ENCODE measurements at places on chromosomes 4 and X. TPM values are rescaled to one million over a fixed set of nuclear protein-coding genes. Genes with fewer than 3 reads are reported as not detected.

DNA sequence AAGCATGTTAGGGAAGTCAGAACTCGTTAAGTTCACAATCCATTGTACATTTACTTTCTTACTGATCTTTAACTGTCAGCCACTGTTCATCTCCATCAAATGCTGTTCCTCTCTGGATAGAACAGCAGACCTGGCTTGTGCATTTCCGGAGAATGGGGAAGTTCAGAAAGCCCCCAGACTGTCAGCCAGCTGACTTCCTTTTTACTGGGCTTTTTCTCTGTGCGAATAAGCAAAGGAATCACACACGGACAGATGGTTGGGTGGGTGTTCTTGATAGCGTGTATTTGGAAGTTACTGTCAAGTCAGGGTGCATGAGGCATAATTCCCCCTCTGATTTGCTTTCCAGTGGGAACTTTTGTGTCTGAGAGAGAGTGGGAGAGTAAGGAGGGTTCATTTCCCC is 56.8 kb downstream of the TSPAN7 start:
- DNase-seq, result no peak

DNA sequence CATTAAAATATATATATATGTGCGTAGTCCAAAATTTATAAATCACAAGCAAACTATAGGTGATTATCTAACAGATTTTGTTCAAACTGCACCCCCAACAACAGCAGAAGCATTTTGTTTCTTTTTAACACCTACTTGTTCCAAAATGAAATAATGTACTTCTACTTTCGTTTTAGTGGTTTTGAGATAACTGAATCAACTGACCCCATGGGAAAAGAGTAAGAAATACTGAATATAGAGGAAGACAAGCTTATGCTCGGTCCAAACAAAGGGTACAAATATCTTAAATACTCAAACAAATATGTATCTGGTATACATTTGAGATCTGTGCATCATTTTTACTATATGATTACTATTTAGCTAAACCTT is 22.4 kb downstream of the MAP7D3 start:
- no peak for DNase-seq

GRCh38 chr4:76584241-76585152 is 149.5 kb downstream of the SHROOM3 start:
- DNase-seq, result no peak

DNA sequence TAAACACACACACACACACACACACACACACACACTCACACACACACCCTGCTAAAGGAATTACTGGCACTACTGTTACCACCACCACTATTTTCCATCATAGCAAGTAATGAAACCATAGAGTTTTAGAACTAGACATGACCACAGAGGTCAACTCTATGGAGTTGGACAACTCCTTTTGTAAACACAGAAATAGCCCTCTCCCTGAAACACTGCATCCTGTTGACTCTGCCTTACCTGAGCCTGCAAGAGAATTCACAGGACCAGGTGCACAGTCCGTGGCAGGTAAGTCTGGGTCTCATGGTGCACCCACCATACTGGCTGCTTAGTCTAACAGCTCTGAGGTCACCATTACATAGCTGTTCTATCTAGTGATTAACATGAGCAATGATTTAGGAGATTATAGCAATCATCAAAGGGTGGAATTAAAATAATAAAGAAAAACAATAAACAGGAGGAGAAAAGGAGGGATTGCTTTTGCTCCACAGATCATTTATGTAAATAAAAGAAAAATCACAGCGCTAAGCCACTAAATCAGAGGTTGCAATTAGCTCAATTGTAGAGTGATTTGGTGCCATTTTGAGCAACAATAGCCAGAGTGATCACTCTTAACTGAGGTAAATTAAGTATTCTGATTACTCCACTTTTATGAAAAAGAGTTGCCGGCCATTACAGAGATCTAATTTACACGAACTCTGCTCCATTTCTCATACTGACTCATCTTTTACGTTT is 340.0 kb upstream of the RASGEF1B start:
- DNase-seq, result no peak

The STATH gene
- 0.41 TPM for polyA plus RNA-seq

The GPR82 gene
- 0.08 TPM for polyA plus RNA-seq

The RTL3 gene
- not detected for polyA plus RNA-seq

The SRP72 gene
- polyA plus RNA-seq, result 126 TPM

The RIPPLY1 gene
- polyA plus RNA-seq, result 2.6 TPM

The NDST3 gene
- polyA plus RNA-seq, result 2.6 TPM

The HSFX4 gene
- polyA plus RNA-seq, result 0.35 TPM

Measured in left renal cortex interstitium (tissue), 4 donors.